ENCODE measurements at places on chromosomes 16 and 17.

- DNase-seq: no peak
These were observed 51.9 kb downstream of the NOS2 start for GRCh38 chr17:27748360-27748825.

DNA sequence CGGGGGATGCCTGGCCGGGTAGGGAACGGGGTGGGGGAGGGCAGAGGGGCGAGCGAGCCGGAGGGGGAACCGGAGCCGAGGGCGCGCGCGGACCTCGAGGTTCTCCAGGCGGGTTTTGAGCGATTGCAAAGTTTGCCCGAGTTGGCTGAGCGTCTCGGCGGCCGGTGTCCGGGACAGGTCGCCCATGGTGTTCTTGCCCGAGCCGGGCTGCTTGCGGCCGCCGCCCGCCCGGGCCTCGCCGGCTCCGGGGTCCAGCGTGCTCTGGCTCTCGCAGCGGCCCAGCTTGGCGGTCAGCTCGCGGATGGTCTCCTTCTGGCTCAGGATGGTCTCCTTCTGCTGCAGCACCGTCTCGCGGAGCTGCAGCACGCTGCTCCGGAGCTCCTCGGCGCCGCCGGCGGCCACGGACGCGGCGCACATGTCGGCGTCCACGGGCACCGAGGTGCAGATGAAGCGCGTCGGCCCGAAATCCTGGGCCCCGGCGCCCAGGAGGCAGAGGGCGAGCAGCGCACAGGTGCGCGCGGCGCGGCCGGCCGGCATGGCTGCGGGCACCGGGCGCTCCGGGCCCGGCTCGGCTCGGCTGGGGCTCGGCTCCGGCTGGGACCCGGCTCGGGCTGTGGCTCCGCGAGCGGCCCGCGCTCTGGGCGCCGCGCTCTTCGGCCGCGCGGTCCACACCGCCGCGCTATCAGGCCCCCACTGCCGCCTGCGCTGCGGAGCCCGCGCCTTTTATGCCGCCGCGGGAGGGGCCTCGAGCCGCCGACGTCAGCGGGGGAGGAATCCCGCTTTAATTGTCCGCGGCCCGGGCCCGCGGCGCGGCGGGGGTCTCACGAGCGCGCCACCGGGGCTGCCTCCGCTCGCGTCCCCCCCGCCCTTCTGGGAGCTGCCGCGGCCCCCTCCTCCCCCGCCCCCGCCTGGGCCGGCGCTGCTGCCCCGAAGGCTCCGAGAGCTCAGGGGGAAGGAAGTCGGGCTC lies at the start of gene NPTX1:
Gene NPTX1, minus strand, starts transcription at position 698 of the 967 bp plus-strand sequence. Its CDS starts 161 bp downstream, at position 537.
- no peak for DNase-seq

GRCh38 chr17:44738214-44738906 lies 20.4 kb upstream of the ADAM11 start:
- no peak for DNase-seq

GRCh38 chr17:75266316-75267152 lies 4.5 kb downstream of the MIF4GD start:
- DNase-seq: no peak

- DNase-seq: no peak
These were observed 679.3 kb upstream of the EEF2KMT start for GRCh38 chr16:5776876-5777275.

DNA sequence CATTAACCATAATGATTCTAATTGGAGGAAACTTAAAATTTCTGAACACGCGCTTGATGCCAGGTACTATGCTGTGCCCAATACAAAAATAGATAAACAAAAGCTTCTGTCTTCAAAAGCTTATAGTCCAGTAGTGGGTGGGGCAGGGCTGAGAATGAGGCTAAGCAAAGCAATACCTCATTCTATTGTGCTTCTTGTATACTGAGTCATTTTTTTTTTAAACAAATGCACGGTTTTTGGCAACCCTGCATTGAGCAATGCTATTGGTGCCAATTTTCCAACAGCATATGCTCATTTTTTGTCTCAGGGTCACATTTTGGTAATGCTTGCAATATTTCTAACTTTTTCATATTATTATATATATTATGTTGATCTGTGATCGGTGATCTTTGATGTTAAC lies 34.7 kb upstream of the HNF1B start:
- no peak for DNase-seq

DNA sequence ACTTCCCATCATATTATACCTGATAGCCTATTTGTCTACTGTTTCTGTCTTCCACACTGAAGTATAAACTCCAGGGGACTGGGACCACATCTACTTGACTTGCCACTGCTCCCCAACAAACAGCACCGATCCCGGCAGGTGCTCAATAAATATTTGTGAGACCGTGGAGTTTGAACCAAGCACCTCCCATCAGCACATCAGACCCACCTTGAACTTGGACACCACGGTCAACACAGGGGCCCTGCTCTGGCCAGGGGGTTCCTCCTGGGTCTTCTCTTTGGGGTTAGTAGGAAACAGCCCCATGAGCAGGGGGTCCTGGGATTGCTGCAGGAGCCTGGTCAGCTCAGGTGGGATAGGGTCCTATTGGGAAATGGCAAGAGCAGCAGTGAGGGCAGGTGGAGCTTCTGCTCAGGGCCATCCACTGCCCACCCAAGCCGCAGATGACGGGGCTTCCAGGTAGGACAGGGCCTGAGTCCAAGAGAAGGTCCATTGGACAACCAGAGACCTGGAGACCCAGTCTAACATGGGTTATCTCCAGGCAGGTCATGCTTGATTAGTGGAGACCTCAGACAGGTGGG lies 19.9 kb downstream of the ZNHIT3 start:
- DNase-seq: no peak

GRCh38 chr17:29682987-29683386 lies 60.3 kb upstream of the CORO6 start:
- DNase-seq: no peak

DNA sequence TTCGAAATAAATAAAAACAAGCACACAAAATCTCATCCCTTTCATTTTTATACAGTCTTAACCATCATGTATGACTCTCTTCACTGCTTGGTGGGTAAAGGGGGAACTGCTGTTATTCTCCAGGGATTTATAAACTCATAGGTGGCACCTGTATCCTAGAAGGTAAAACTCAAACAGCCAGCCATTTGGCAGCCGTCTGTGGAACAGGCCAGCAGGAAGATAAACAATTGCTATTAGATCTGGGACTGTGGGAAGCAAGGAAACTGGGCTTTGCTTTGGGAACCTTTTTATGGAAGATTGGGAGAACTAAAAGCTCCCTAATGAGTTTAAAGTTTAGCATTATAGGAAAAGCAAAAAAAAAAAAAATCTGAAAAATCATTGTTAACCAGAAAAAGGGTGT lies 126.0 kb downstream of the TANGO6 start:
- no peak for DNase-seq

- no peak for DNase-seq
These were observed 53.5 kb downstream of the STX8 start for GRCh38 chr17:9522074-9522473.

- DNase-seq: no peak
These were observed 55.5 kb downstream of the SEC14L1 start for GRCh38 chr17:77196251-77196650.

- peak; percentile 95 for DNase-seq
These were observed 7.3 kb downstream of the FMNL1 start for GRCh38 chr17:45228763-45229539.

GRCh38 chr16:47026492-47026891 lies 53.0 kb upstream of the DNAJA2 start:
- DNase-seq: no peak

GRCh38 chr16:83831456-83831987 lies 23.7 kb downstream of the HSBP1 start:
- no peak for DNase-seq

GRCh38 chr17:427327-427726 lies 74.7 kb upstream of the RPH3AL start:
- no peak for DNase-seq

- DNase-seq: no peak
These were observed 1.8 kb downstream of the GHDC start for GRCh38 chr17:42192189-42193126.

DNA sequence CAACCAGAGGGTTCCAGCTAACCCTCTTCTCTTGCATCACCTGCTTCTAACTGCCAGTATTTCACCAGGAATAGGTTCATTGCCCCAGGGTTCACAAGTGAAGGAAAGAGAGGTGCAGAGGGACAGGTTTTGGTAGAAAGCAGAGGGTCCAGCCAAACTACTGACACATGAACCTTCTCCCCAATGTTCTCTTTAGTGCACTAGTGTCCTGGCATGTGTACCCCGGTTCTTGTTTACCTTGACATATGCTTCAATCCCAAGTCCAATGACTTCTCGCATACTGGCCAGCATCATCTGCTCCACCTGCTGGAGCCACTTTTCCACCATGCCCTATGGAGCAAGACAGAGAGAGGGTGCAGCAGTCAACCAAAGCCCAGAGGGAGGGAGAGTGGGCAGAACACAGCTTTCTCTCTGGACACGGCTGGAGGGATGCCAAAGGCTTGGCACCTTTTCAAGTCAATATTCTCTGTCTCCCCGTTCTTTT lies 90.6 kb downstream of the DNAH3 start:
- DNase-seq: no peak

GRCh38 chr17:41638941-41639340 lies 14.6 kb upstream of the KRT17 start:
- DNase-seq: no peak

GRCh38 chr17:15351925-15352324 lies 10.5 kb upstream of the TEKT3 start:
- no peak for DNase-seq

- DNase-seq: no peak
These were observed 5.0 kb downstream of the LITAF start for GRCh38 chr16:11581678-11582077.

DNA sequence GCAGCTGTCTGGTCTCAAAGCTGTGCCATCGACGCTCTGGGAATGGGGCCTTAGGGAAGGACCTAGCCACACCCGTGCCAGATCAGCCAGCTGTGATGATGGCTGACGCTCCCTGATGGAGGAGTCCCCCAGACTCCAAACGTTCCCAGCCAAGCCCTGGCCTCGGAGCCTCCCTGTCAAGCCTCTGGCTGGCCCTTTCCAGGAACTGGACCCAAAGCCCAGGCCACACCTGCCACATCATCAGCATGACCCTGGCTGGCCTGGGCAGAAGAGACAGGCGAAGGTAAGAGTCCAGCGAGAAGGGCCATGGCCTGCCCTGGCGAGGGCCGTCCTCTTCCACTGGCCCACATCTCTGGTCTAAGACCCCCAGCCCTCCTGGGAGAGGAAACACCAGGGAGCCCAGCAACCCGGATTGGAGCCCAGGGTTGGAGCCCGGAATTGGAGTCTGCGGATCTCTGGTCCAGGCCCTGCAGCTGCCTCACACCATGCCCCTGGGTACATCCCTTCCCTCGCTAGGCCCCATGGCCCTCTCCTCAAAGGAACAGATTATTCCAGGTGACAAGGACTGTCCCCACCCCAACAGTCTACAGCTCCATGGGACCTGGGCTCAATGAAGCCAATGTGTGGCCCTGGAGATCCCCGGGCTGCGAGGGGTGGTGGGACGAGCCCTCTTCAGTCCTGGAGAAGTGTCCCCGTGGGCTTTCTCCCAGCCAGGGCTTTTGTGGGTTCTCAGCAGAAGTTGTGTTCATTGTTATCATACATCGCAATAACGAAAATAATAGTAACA lies 105.1 kb upstream of the TNRC6C start:
- no peak for DNase-seq

DNA sequence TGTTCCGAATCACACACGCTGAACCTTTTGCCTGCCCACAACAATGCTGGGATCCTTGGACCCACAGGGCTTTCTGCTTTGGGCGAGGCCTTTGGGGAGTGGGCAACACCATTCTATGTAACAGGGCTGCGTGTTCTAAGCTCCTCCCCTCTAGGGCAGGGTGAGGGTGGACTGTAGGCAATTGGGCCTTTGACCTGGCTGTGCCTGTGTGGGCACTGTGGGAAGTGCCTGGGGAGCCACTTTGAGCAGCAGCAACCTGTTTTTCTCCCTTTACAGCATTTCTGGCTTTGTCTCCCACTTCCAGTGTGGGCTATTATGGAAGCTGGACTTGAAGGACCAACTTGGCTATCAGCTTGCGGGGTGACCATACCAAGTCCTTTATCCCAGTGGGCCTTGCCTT lies 128.9 kb upstream of the WSCD1 start:
- no peak for DNase-seq

DNA sequence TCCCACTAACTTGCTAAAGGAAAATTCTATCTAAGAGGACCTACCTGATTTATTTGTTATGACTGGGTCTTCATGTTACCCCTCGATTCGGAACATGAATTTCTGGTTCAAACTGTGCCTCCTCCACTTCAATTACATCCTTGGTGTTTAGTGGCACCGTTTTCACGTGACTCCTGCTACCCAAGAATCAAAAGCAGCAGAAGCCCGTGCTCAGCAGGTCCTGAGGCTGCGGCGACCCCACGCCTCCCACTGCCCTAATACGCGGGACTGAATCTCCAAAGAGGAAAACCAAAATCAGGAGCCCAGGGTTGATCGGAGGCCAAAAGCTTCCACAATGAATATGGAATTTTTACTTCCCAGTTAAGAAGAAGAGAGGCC lies 94.0 kb upstream of the METRNL start:
- no peak for DNase-seq

DNA sequence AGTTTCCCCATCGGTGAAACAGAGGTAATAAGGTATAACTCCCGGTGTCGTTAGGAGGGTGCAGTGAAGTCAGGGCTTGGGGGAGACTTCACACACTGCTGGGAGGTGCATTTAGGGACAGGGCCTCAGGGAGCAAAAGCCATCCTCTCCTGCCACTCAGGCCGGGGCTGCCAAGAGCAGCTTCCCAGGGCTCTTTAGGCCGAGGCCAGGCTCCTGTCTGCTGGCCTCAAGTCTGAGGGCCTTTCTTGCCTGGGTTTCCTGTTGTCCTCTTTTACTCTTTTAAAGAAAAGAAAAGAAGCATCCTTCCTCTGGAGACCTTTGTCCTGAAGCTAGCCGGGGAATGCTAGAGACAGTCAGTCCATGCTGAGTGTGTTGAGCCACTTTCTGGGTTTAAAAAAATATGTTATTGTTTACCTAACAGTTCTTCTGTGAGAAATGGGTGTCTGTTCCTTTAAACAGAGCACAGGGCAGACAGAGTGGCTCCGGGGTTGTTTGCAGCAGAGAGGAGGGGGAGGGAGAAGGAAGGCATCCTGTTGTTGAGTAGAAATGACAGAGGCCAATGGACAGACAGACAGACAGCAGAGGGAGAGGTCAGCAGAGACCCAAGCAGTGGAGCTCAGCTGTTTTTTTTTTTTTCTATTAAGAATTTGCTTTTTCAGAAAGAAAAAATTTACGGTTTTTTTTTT lies 79.1 kb downstream of the C17orf67 start:
- no peak for DNase-seq

GRCh38 chr16:19766554-19766884 lies 48.4 kb downstream of the IQCK start:
- no peak for DNase-seq

DNA sequence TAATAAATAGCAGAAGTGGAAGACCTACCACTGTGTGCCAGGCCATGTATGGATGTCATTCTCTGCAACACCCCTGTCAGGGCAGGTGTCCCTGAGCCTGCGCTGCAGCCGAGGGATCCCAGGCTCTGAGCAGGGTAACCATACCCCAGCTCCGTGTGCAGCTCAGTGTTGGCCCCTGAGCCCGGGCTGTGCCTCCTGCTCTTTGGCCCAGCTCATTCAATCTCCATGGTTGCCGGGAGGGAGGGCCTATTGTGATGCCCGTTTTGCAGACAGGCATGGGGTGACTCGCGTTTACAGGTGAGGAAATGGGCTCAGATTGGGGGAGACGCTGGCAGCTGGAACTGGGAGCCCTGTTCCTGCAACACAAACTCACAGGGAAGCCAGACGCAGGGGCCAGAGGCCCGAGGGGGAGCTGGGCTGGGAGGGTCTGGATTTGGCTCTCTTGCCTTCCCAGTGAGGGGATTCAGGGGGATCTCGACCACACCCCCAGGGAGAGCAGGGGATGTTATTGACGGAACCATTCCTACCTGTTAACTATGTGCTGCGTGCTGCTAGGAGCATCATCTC lies 190.5 kb downstream of the IRF8 start:
- no peak for DNase-seq

- no peak for DNase-seq
These were observed 68.0 kb downstream of the AMFR start for GRCh38 chr16:56357241-56357764.

Measured in GF-D8 (cell line).